ENCODE measurements at places on chromosomes 2 and 18.

GRCh38 chr18:59358414-59358711, 702 bp downstream of the LMAN1 start:
- no peak for DNase-seq

DNA sequence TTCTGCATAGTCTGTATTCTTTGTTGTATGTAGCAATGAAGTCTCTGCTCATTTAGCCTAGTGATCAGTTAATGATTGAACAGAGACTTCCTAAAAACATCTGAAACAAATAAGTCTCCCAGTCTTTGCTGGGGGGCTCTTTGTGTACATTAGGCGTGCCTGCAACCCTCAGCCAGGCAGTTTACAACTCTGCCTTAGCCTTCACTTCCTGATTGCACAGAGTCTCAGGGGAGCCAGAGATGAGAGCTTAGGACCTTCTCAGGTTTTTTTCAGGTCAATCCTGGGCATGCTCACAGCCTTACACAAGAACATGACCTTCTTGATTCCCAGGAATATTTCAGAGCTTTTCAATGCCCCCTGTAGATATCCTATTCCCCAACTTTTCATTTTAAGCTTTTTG, 44.0 kb upstream of the BIN1 start:
- DNase-seq = no peak

- DNase-seq = no peak
These were observed 44.4 kb downstream of the EN1 start for GRCh38 chr2:118803012-118803411.

- DNase-seq = no peak
These were observed 748.7 kb upstream of the CHAC2 start for GRCh38 chr2:53018825-53019425.
